ENCODE measurements at places on chromosomes 12 and 14.

GRCh38 chr12:108076556-108076955, 52.5 kb upstream of the WSCD2 start:
- DNase-seq = no peak

DNA sequence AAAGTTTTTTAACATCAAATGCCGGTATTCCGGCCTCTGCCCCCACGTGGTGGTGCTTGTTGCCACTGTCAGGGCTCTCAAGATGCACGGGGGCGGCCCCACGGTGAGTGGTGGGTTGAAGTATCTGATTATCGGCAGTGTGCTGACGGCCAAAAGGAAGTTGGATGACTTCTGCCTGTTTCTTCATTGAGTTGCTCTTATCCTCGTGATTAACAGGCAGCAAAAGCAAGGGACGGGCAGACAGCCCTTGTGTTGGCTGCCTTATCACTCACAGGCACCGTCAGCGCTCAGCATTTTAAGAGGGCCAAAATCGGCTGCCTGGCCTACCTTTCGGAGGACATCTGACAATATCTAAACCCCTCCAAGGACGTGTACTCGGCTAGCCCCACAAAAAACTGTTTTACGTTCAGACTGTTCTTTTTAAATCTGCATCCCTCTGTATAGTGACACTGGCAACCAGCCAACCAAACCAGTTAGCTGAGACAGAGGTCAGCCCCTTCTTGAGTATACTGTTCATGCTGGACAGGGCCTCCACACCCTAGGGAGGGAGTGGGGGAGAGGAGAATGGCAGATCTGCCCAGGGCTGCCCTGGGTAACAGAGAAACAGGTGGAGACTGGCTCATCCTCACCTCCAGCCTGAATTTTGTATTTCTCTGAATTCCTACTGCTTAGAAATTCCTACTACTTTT, 22.9 kb upstream of the AKAP5 start:
- no peak for DNase-seq

- DNase-seq = no peak
Observed at GRCh38 chr12:1929985-1930802, 11.7 kb upstream of the CACNA2D4 start.

DNA sequence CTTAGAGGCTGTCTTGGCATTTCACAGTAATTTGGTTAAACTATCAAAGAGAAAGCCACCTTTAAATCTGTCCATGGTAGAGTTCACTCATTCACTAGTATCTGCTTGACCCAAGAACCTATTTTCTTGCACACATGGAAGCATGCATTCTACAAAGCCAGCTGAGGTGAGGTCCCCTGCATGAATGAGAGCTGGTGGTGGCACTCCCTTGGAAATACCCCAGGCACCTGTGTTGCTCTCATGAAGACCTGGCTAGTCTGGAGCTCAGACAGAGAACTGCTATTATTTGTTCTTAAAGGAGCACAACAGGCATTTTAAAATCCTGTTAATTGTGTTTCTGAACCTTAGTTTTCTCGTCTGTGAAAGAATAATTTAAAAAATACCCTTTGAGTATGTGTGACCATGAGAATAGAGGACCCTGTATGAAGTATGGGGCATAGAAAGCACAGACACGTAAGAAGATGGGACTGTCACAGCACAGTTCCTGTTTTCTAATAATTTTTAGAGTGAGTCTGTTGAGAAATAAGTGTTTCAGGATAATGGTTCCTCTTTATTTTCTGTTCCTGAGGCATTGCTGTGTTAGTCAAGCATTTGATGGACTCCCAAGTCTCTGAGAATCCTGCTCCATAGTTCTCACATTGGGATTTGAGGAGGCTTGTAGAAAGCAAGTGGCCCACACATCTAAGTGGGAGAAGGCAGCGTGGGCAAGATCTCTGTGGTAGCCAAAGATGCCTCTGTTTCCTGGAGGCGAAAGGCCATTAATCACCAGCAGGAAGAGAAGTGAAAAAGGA, 10.9 kb downstream of the RGS6 start:
- DNase-seq = no peak

DNA sequence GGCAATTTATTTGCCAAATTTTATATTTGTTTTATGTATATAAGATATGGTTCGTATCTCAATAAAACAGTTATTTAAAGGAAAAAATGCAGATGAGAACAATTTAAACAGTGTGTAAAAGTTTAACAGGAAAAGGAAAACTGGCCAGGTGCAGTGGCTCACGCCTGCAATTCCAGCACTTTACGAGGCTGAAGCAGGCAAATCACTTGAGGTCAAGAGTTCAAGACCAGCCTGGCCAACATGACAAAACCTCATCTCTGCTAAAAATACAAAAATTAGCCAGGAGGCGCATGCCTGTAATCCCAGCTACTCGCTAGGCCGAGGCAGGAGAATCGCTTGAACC, 22.3 kb downstream of the G2E3 start:
- no peak for DNase-seq

DNA sequence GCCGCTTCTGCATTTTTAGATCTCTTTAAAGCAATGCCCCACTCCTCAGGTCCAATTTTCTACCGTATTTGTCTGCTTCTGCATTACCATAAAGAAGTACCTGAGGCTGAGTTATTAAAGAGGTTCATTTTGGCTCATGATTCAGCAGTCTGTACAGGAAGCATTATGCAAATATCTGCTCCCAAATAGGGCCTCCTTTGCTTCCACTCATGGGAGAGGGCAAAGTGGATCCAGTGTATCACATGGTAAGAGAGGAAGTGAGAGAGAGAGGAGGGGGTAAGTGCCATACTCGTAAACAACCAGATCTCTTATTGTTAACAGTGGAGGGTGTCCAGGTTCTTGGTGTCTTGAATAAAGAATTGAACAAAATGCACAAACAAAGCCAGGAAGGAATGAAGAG, 316.1 kb upstream of the SEL1L start:
- no peak for DNase-seq

GRCh38 chr12:56220611-56221231, 1.0 kb downstream of the RNF41 start:
- no peak for DNase-seq

DNA sequence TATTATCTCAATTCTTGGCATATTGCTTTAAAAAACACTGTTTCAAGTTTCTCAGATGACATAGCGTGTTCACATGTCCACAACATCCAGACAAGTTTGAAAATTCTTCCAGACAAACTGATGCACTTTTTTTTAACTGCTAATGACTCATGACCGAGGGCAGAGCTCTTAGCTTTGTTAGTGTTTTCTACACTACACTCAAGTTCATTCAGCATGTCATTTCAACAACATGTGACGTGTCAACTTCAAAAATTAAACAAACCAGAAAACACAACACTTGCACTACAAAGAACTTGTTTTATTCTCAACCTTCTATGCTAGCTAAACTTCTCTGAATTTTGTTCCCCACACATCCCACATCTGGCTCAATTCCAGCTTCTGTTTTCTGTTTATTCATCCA, 1186.3 kb upstream of the FLRT2 start:
- no peak for DNase-seq

GRCh38 chr12:114371250-114371649, 34.7 kb downstream of the TBX5 start:
- no peak for DNase-seq

- DNase-seq = no peak
Observed at GRCh38 chr14:70885343-70886022, 21.8 kb upstream of the PCNX1 start.
